ENCODE measurements at places on chromosomes 3 and 15.

DNA sequence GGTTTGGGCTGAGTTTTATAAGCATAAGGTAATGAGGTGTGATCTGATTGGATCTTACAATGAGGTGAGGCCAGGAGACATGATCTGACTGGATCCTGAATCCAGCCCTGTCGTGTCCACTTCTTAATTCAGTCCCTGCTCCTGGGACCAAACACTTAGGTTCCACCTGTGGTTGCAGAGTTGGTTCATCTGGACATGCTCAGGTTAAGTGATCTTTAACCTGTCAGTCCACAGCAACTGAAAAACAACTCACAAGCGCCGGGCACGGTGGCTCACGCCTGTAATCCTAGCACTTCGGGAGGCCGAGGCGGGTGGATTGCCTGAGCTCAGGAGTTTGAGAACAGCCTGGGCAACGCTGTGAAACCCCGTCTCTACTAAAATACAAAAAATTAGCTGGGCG lies 679.3 kb upstream of the ALCAM start:
- no peak for DNase-seq

DNA sequence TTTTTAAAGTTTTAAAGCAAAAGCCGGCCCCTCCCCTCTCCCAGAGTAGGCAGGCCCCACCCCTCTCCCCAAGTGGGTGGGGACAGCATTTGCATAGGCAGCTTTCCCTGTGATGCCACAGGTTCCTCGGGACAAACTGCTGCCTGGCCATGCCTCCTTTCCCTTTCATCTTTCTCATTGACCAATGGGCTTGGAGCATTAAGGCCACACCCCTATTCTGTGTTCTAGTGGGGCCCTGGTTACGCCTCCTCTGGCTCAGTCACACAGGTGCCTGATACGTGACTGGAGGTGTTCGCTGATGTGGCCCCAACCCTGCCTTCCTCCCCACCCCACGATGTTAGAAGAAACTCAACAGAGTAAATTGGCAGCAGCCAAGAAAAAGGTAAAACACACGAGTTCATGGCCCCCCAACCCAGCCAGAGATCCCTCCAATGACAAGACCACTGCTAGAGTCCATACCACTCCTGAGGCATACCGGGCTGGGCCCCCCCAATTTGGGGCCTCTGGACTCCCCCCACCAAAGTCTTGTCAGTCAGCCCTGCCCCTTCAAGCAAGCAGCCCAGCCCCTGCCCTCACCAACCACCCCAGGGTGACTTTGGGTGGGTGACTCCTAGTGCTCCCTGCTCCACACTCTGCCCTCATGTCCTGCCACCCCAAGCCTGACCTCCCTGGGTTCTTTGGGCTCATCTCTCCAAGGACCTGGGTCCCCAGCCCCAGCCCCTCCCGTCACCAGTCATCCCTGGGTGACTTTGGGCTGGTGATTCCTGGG lies 62.8 kb upstream of the CSPG4 start:
- DNase-seq = peak; percentile 40

- no peak for DNase-seq
Observed at GRCh38 chr15:64251121-64251520, 88.3 kb upstream of the PPIB start.

- DNase-seq = no peak
Observed at GRCh38 chr15:81418891-81419290, 44.9 kb upstream of the TMC3 start.

GRCh38 chr15:31098953-31099740 lies 2.4 kb downstream of the TRPM1 start:
- DNase-seq = no peak

DNA sequence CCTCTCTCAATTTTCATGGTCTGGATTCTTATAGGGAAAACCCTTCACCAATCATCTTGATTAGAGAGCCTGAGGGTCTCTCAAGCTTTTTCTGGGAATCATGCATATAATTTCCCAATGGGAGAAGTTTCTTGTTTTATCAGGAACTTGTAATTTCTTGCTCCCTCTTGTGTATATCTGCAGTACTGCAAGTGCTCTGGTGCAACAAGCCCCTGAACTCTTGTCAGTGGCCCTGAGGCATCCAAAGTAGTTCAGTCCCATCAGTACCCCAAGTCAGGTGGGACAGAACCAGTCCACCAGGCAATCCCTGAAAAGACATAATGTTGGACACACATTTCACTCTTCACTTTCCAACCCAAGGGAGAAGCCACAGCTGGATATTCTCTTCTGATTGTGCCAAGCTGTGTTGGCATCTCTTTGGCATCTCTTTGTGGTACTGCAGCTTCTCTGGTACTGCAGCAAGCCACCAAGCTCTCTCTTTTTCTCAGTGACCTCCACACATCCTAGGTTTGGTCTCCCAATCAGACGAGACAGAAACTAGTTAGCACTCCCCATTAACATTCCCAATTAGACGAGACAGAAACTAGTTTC lies 214.5 kb downstream of the ZIC4 start:
- DNase-seq = peak; percentile 85

DNA sequence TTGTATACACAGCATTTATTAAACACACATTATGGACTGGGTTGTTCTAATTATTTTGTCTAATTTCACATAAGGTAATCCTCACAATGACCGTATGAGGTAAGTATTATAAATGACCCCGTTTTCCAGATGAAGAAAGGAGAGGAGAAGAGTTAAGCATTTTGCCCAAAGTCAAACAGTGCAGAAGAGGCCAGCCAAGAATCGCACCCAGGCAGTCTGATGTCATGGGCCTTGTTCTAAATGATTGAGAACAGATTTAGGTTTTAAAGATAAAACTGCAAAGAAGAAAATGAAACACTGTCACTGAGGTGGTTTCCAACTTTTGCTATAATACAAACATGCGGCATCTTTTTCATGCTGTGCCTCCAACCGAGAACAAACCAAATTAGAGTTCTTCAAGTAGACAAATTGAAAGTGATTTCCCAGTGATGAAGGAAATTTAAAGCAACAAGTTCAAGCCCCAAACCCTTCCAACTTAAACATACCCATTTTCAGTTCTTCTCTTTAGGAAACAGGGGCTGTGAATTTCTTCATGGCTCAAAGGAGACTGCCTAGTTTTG lies 155.3 kb downstream of the THRB start:
- no peak for DNase-seq

DNA sequence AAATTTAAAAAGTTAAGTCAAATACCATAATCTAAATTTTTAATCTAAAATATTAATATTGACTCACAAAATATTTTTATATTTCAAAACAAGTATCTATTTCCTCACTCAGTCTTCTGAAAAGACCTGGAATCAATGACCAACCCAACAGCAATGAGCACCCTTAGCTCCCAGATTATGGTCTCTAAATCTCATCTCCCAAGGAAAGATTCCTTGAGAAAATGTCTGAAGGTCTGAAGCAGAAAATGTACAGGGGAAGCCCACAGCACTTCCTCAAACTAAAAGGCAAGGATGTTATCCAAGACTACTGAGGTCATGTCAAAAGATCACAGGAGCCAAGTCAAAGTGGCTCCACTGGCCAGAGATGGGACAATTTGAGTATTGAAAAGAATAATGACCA lies 51.0 kb upstream of the SLCO2A1 start:
- DNase-seq = peak; percentile 81

DNA sequence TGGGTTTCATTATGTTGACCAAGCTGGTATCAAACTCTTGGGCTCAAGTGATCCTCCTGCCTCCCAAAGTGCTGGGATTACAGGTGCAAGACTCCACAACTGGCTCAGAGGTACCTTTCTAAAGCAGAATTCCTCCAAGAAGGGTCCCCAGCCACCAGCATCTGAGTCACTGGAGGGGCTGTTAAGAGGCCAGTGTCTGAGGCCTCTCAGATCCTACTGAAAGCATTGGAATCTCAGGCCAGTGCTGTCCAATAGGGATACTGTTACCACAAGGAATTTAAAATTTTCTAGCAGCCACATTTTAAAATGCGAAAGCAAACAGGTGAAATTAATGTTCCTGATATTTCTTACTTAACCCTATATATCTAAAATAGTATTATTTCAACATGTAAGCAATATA lies 1.3 kb downstream of the CAV3 start:
- no peak for DNase-seq

Measured in trophoblast cell (in vitro differentiated cells and primary cell).